ENCODE measurements at places on chromosomes 7 and 10. TPM values are rescaled to one million over a fixed set of nuclear protein-coding genes. Genes with fewer than 3 reads are reported as not detected.

- no peak for DNase-seq
These were observed 21.1 kb downstream of the NCAPG2 start for GRCh38 chr7:158683541-158683940.

GRCh38 chr10:79105150-79105739 is 36.5 kb downstream of the ZMIZ1 start:
- no peak for DNase-seq

DNA sequence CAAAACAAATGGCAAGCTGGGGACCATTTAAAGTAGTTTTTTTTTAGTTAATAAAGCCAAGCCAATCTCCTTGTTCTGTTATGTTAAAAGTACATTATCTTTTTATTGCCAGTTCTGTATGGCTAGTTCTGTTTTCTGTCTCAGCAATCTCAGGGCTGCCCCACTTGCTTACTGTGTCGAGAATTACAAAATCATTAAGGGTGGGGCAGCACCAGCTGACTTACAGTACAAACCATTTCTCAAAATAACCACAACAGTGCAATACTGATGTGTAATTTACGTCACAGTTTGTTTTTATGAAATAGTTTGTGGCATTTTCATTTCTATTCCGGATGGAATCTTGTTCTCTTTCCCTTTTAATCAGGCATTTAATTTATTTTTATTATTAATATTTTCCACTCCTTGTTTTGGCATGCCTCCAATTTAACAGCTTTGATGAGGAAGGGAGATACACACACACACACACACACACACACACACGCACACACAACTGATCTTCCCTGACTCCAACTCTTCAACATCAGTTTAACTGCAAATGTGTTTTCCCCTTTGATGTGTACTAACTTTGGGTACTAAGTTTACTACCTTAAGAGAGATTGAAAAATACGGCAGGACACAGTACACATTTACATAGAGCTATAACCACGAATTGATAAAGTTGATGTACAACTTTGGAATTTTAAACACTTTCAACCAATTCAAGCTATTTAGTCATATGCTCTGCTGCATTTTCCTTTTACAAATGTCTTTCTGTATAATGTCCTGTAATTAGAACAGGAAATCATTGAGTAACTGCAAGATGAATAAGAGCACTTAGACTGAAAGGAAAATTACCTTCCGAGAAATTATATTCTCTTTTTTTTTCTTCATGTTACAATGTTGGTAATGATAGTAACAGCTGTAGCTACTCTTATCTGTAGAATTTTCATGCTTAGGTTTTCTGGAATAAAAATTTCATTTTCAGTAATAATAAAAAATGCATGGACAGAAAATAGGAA is 91.5 kb downstream of the ARID5B start:
- DNase-seq, result no peak

GRCh38 chr7:66739477-66739876 is 1.1 kb upstream of the RABGEF1 start:
- DNase-seq, result no peak

GRCh38 chr7:79897166-79897565 is 237.5 kb upstream of the GNAI1 start:
- no peak for DNase-seq

DNA sequence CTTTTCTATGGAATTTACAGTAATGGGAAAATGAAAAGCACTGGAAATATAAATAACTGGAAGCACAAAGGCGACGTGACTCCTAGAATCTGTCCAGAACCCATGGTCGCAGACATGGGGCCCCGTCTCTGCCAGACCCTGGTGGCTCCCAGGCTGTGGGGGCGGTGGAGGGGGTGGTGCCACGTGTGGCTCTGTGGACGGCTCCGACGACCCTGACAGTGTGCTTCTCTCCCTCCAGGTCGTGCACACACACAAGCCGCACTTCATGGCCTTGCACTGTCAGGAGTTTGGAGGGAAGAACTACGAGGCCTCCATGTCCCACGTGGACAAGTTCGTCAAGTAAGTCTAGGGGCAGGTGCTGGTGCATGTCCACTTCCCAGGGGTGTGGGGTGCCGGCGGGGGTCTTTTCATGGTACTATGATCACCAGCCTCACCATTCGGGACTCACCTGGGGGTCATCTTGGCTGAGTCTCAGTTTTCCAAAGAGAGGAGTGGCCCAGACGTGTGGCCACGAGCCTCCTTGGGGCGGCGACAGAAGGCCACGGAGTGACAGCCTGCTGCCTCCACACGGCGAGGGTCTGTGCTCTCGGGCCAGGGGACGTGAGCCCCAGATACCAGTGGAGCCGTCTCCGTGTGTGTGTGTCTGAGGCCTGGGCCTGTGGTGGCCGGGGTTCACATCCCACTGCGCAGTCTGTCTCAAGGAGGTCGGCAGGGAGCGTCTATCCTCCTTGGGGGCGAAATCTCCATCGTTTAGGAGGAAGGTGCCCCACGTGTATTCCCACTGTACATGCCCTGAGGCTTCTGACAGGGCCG is 108.2 kb downstream of the INPP5A start:
- DNase-seq, result no peak

DNA sequence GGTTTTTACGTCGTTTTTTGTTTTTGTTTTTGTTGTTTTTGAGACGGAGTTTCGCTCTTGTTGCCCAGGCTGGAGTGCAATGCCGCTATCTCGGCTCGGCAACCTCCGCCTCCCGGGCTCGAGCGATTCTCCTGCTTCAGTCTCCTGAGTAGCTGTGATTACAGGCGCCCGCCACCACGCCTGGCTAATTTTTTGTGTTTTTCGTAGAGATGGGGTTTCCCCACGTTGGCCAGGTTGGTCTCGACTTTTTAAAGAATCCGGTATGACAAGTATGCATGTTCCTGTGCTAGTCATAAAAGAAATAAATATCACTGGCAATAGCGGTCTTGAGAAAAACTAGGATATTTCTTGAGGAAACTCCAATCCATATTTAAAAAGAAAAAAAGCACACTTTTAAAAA is 2.7 kb upstream of the ARL4A start:
- no peak for DNase-seq

DNA sequence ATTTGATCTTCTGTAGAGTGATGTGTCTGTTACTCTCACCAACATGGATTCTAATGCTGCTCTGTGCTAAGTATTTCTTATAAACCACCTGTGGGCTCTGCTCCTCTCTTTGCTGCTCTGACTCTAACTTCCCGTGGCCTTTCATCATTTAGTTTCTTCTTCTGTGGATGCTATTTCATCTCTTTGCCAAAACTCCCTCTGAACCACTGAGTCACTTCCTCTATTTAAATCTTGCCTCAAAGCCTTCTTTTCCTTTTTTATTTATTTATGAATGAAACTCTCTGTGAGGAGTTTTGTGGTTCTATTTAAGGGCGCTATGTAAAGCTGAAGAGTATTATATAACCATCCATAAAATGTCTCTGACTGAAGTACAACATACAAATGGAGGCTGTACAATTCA is 538.5 kb downstream of the SUGCT start:
- DNase-seq, result no peak

DNA sequence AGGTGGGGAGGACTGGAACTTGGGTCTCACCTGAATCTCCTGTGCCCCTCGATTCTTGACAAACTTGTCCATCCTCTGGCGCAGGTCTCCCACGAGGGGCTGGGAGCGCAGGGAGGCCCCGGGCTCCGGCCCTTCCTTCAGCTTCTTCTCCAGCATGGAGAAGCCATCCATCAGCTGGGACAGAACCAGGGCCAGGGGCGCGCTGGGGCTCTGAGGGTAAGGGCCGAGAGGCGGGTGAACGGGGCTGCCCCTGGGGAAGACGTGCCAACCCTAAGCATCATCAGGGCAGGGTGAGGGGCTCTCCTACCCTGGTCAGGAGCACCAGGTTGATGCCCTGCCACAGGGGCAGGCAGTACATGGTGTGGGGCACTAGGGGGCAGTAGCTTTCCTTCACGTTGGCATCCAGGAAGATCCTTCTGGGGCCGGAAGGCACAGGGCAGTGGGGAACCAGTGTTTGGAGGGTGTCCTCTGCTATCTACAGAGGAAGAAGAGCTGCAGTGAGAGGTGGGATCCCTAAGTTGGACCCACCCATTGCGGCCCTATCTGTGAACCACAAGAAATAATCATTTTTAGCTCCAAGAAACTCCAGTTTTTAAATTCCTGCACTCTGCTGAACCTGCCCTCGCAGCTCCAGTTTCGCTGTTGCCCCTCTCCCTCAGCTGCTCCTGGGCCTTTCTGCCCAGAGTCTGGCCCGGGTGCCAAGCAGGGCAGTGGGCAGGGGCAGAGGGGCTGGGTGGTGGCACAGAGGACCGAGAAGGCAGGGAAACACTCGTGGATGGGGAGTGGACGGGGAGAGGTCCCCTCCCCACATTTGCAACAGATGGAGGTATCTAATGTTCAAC is 10.8 kb upstream of the PYROXD2 start:
- DNase-seq, result no peak

DNA sequence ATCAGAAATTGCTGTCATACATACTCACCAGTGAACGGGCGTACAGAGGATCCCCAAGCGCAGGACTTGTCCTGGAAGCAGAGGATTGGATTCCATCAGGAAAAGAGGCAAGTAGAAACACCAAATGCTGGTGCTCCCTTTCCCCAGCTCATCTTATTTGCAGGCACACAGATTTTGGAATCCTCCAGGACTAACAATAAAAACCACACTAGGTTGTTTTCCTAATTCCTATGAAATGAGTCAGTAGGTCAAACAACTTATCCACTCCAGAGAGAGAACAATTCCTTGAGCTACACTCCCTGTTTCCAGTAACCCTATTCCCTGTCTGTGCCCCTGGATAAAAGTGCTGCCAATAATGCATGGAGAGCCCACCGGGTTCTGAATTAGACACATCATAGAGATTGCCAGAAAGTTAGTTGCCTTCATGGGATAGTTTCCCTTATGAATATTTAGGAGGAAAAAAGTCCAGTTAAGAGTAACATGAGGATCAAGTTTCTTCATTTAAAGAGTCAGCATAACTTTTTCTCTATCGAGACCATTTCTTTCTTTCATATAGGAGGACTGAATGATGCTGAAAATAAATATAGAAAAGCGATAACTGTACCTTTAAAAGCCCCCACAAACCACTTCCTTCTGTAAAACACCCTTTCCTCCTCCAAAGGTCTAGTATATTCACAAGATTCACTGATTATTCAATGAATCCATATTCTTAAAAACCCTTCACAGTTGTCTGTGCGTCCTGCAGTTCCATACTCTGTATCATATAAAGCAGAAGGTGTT is 178.3 kb upstream of the KLF14 start:
- DNase-seq, result no peak

DNA sequence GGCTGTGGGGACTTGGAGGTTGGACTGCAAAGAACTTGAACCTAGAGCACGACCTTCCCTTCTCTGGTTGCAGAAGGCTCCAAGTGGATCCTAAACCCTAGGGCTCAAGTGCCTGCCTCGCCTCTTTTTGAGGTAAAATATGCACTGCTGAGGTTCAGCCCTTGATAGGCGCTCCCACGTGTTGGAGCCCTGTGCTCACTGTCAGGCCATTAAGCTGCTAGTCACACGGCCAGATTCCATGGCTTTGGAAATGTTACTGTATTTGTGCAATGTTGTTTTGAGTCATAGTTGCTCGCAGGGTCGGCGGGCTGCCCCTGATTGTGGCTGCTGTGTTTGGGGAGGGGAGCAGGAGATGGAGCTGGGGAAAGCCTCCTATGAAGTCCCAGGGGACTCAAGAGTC is 39.8 kb upstream of the PCBD1 start:
- DNase-seq, result no peak

DNA sequence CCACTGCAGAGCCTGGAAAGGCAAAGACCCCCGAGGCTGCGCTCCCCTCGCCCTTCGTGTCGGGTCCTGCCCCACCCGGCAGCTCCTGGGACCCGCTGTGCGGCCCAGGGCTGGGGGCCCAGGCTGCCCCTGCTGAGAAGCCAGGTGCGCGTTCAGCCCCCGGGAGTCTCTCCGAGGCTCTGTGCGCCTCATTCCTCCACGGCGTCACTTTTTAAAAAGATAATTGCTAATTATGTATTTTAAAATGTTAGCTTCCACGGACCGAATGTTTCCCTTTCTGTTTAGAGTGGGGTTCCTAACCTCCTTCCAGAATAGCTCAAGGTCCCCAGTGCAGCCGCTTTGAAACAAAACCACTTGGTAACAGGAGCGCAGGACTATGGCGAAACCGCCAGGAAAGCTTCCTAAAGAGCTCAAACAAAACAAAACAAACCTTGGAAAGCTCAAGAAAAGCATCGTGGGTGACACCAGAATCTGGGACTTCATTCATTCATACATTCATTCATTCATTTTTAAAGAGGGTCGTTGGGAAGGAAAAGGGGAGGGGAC is 45.6 kb downstream of the PDIA4 start:
- DNase-seq, result peak; percentile 43

The ZNF425 gene
- 3.5 TPM for total RNA-seq

The BPGM gene
- 25.4 TPM for total RNA-seq

The LDB3 gene
- total RNA-seq, result 0.27 TPM

The RNF133 gene
- 7.3 TPM for total RNA-seq

The UBTD1 gene
- 2.3 TPM for total RNA-seq

The ADCY1 gene
- 93.5 TPM for total RNA-seq
